ENCODE measurements at places on chromosomes 6 and 20.

GRCh38 chr6:169923468-169924464 is 172.3 kb downstream of the ERMARD start:
- DNase-seq, result no peak

DNA sequence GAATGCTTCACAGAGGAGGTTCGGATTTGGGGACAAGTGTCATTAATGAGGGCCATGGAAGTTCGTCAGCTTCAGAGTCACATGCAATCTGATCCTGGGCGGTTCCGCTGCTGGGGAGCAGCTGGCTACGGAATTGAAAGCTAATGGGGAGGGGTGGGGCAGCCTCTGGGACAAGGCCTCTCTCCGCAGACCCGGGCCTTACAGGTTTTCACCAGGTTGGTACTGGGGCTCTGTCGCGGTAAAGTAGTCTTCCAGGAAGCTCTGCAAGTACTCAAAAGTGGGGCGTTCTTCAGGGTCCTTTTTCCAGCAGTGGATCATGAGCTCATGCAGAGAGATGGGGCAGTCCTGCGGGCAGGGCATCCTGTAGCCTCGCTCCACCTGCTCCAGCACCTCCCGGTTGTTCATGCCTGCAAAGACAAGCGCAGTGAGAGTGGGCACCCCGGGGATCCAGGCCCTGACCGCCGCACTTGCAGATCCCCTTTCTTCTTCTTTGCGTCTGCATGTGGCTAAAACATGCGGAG is 55.9 kb upstream of the TRAF3IP2 start:
- DNase-seq, result peak; percentile 31

- DNase-seq, result no peak
Observed at GRCh38 chr20:57611586-57612311, 8.5 kb downstream of the ZBP1 start.

DNA sequence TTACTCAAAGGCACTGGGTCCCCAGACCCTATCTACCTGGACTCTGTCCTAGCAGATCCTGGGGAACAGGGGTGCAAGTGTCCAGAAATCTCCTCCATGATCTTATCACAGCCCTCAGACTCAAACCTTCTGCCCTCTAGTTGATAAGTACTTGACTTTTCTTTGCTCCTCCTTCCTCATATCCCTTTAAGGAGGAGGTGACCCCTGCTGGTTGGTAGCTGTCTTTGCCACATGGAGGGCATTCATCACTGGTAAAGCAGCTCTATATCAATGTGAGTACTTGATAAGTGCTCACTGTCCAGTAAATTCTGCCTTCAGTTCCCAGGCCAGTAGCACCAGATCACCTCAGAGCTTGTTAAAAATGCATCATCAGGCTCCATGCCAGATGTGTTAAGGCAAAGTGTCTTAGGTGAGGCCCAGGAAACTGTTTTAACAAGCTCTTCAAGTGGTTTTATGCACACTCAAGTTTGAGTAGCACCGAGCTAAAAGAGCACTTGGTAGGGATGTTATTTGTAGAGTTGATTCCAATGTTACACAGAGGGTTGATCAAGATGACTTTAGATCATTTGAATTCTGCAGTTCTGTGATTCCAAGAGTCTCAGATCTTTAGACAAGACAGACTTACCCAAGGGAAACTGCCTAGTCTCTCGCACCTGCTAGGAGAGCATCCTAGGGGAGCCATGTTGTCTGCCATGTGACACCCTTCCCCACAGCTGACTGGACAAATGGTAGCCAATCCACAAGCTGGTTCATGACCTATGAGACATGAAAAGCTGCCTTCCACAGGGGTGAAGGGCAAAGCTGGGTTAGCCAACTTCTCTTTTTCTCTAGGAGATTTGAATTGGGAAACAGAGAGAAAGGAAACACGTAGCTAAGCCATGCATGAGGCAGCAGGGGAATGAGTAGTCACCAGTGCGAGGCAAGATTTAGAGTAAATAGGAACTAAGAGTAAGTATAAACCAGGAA is 18.6 kb downstream of the TREML2 start:
- peak; percentile 36 for DNase-seq

- no peak for DNase-seq
Observed at GRCh38 chr6:36187446-36187845, 9.1 kb upstream of the BRPF3 start.

DNA sequence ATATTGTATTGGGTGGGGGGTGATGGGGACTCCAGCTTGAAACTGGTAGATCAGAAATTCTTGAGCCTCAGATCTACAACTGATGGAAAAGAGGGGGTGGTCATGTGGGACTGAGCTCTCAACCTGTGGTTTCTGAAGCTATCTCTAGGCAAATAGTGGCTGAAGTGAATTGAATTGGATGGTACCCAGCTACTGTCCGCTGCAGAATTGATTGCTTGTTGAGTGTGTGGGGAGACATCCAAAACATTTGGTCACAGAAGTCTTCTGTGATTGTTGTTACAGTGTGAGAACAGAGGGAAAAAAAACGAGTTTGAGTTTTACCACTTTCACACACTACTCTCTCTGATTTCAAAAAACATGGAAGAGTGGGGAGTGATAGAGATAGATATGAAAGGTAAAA is 14.8 kb downstream of the CDS2 start:
- no peak for DNase-seq

GRCh38 chr6:32796848-32797776 is 19.7 kb downstream of the HLA-DOB start:
- peak; percentile 3 for DNase-seq

DNA sequence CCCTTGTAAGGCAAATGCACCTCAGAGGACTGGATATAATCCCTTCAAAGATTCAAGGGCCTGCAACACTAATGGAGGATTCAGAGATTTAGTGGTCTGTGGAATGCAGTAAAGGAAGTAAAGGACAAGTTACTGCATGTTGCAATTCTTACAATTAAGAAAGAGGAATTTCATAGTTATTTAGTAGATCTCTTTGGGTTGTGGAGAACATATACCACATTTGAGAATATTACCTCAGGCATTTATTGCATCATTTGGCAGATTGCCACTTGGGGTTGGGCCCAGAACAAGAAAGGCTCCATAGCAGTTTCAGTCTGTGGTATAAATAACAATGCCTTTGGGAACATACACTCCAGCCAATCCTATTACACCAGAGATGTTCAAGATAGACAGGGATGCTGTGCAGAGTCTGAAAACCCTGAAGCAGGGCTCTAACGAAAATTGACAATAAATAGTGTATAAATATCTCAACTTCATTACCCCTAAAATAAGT is 20.9 kb upstream of the EPM2A start:
- no peak for DNase-seq

GRCh38 chr6:148342350-148343046 is at the start of gene SASH1:
TSS of gene SASH1 (plus strand) at chr6:148342838. CDS start at chr6:148343068, 230 bp downstream.
- peak; percentile 74 for DNase-seq

GRCh38 chr6:163695414-163695864 is 280.9 kb downstream of the QKI start:
- DNase-seq, result no peak

DNA sequence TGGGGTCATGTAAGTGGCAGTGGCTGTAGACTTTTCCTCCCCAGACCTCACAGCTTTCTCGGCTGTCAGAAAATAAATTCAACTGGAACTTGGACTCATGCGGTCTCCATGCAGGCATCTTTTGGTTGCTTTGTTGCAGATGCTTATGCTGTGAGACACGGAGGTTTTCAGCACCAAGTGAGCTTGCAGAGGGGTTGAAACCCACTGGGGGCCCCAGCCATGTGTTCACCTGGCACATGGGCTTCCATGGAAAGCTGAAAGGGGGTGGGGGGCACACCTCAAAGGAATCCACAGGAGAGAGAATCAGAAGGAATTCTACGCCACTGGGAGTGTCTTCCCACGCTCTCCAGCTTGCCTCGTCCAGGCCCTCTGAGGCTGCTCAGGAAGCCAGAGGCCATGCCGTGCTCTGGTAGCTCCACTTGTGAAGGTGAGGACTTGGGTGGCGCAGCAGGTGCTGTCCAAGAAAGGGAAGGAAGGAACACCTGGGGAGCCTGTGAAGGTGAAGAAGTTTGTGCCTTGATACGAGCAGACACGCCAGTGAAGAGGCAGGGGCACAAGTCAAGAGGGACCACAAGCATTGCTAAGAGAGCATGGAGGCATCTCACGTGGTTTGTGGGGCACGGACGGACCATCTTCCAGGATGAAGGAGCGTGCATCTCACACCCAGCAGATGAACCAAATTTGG is 134.3 kb upstream of the PMEPA1 start:
- no peak for DNase-seq

DNA sequence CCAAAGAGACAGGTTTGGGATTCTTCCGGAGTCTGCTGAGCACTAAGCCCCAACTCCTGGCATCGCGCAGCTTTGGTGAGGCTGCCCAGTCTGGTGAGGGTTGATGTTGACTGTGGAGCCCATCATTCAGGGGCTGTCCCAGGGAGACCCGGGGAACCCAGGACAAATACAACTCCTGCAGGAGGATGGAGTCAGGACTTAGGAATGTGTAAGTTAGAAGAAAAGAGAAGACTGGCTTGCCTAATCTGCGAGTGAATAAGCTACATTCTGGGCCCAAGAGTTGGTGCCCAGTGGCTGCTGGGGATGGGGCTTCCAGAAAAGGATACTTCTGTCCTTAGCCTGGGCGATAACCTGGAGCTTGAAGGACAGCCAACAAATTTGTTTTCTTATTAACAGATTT is 47.9 kb downstream of the STK35 start:
- no peak for DNase-seq

- DNase-seq, result no peak
Observed at GRCh38 chr6:128456510-128457230, 63.7 kb downstream of the PTPRK start.

- no peak for DNase-seq
Observed at GRCh38 chr20:14838663-14839628, 501.5 kb upstream of the FLRT3 start.

DNA sequence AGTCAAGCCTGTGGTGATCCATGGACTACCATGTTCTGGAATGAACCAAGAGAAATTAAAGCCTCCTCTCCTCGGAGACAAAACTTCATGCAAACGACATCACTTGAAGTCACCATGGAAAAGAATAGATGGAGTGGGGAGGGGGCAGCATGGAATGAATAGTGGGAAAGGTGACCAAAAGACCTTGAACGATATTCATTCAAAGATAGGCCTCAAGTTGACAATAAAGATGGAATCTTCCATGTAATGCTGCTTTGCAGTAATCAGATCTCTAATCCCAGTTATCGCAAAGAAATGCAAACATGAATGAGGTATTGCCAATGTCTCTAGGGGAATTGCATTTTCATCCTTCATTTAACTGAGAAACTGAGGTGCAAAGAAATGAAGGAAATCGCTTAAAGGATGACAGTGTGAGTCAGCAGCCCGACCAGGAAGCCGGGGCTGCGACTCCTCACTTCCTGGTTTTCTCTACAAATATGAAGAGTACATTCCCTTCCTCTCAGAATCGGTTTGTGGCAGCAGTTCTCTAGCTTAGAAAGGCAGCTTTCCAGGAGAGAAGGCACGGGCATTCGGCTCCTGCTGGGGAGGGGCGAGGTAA is 65.6 kb upstream of the RREB1 start:
- no peak for DNase-seq

GRCh38 chr20:49501917-49502316 is 19.4 kb upstream of the KCNB1 start:
- no peak for DNase-seq

- peak; percentile 16 for DNase-seq
Observed at GRCh38 chr6:70886661-70887060, 70.2 kb downstream of the B3GAT2 start.

- DNase-seq, result no peak
Observed at GRCh38 chr6:150235218-150235617, 92.4 kb downstream of the PPP1R14C start.

DNA sequence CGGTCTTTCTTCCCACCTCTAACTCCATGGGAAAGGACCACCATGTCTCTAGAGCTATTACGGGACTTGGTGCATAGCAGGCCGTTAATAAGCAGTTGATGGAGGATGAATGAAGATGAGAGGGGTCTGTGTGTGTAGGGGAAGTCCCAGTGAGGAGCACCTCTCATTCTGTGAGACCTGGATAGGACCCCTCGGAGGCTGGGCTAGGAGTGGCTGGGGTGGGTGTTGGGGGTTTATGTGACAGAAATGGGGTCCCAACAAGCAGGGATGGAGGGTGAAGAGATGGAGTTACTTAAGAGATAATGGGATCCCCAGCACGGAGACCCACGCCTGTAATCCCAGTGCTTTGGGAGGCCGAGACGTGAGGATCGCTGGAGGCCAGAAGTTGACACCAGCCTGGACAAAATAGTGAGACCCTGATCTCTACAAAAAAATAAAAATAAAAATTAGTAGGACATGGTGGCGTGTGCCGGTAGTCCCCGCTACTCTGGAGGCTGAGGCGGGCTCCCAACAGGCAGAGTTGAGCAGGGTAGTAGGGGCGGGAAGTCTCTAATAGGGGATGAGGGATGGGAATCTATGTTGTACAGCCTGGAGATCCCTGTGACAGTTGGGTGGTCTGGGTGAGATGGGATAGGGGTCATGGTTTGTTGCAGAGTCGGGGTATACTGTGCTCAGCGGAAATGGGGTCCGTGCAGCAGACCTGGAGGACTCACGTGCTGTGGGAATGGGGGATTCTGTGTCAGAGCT is 677 bp upstream of the ZNF341 start:
- DNase-seq, result no peak

DNA sequence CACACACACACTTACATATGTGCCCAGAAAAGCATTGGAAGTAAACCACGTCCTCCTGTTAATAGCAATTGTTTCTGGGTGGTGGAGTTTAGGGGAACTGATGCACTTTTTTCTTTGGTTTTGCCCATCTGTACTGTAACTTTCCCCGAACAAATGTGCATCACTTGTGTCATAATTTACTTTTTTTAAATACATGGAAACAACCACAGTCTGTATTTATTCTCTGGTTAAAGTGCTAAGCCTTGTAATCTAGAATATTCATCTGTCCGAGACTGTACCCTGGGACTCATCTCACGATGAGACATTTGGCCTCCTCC is 61.5 kb upstream of the CD93 start:
- DNase-seq, result no peak

- DNase-seq, result no peak
Observed at GRCh38 chr6:169783971-169784820, 32.8 kb downstream of the ERMARD start.

GRCh38 chr20:11845340-11845739 is 72.4 kb upstream of the BTBD3 start:
- DNase-seq, result no peak

DNA sequence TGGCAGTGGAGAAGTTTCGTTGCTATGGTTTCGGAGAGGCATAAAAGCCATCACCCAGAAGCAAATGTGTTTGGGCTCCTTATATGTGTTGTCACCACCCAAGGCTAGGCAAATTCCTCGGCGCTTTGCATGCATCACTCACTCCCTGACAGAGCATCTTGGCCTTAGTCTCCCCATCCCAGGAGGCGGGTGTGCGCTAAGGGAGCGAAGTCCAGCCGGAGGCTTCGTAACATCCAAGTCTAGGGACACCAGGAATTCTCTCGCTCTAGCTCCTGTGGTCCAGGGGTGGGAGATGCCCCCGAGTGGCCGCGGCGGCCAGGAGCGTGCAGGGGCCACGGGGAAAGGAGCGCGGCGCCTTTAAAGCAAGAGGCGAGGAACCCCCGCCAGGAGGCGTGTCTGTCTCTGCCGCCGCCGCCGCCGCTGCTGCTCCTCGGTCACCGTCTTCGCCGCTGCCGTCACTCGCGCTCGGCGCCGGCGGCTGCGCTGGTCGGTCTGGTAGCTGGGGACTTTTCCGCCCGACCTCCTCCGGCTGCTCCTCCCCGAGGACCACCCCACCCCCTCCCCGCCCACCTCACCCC is at the start of gene GRIK2:
Gene GRIK2 (plus strand): TSS at position 458 of the 578 bp plus-strand sequence.
- DNase-seq, result peak; percentile 56

Data from NCI-H524 treated with DMSO at 0.1 percent for 48 hours (cell line).